Left ventricle myocardium inferior (tissue), 1 donor: ENCODE measurements at places on chromosomes 6 and 20. TPM values are rescaled to one million over a fixed set of nuclear protein-coding genes. Genes with fewer than 3 reads are reported as not detected.

GRCh38 chr6:129440691-129441090 is 269.3 kb downstream of the ARHGAP18 start:
- no peak for DNase-seq

Gene FNDC1
- total RNA-seq: 1.8 TPM

Gene C20orf202
- 0.41 TPM for total RNA-seq

DNA sequence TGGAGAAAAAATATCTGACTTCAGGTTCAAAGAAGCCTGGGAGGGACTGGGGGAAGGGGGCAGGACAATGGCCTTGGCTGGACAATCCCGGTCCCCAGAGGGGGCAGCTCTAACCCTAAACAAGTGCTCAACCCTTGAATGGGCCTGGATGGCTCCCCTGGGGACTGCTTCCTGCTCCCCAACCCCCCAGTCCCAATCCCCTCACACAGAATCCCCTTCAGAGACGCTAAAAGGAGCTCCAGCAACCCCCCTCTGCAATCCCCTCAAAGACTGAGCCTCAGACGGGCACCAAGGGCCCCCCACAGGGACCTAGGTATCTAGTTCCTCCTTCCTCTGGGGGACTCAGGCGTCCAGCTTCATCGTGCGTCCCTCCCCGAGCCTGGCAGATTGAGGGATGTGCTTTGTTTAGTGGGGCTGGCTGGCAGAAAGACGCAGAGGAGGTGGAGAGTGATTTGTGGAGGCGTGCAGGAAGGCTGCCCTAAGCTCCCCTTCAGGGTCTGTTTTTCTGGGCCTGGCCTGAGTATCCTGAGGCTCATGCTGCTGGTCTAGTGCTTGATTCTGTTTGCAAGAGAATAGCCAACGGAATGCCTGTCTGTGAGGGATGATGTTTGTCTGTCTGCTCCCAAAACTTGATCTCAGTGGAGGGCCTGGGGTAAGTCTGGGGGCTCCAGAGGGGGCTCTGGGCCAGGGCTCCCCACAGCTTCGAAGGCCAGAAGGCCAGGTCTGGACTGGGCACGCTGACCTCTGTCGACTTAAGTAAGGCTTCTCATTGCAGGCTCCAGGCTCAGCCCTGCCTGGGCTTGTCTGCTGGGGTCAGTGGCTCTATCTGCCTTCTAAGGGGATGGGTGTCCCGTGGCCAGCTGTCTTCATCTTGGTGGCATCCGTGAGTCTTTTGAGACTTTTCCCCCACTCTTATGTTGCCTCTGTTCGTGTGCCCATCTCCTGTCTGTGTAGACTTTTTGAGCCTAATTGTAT is 1.7 kb upstream of the POU5F1 start:
- no peak for DNase-seq

GRCh38 chr20:35597186-35597585 is 18.4 kb upstream of the SPAG4 start:
- no peak for DNase-seq

Gene TMEM170B
- total RNA-seq: 4.4 TPM

Gene MAP7
- total RNA-seq: 3.1 TPM

Gene DEFB112
- not detected for total RNA-seq
